M059J (cell line): ENCODE measurements at places on chromosomes 12 and 14.

- peak; percentile 98 for DNase-seq
Measured at GRCh38 chr12:3122841-3123678, 45.9 kb downstream of the TSPAN9 start.

- no peak for DNase-seq
Measured at GRCh38 chr14:29861996-29862395, 65.7 kb downstream of the PRKD1 start.

GRCh38 chr12:91274916-91275315, 92.3 kb upstream of the DCN start:
- DNase-seq, result peak; percentile 28

DNA sequence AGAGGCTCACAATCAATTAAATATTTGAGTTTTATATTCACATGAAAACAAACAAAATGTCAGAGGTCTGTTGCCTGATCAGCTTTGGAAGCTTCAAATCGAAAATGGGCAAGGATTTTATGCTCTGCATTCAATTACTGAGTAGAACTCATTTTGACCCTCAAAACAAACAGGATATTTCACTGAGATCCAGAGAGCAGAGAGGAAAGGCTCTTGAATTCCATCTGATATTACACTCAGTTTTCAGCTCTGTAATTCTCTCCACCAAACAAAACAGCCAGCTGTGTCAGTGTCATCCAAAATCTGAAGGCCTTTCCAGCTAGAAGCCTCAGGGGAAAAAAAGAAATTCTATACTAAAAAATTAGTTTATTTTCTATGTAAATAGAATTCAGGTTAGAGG, 128.6 kb upstream of the FLRT2 start:
- DNase-seq, result no peak

GRCh38 chr12:118783703-118784102, 197.6 kb upstream of the SRRM4 start:
- no peak for DNase-seq

DNA sequence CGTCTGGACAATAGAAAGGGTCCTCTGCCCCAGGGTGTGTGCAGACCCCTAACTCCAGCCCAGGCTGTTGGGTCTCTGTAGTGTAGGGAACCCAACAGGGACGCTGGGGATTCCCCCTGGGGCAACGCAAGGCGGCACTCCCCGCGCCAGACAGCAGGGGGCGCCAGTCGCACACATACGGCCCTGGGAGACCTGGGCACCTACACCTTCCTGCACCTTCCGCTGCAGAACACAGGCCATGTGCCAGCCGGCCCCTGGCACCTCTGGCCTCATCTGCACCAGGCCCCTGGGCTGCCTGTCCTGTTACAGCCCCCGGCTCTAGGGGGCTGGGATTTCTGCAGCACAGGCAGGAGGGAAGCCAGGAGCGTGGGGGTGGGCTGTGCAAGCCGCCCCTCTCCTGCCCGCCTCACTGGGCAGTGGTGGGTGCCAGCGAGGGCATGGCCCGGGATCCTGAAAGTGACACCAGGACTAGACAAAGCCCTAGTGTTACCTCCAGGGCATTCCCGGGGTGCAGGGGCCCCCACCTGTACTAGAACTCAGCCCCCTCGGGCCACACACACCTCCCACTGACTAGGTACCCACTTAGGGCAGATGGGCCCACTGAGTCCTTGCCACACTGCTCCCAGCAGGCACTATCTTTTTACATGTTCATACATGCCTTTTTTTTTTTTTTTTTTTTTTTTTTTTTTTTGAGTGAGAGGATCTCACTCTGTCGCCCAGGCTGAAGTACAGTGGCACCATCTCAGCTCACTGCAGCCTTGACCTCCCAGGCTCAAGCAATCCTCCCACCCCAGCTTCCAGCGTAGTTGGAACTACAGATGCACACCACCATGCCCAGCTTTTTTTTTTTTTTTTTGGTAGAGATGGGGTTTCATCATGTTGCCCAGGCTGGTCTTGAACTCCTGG, 37.5 kb downstream of the CCNK start:
- DNase-seq, result peak; percentile 53

- peak; percentile 61 for DNase-seq
Measured at GRCh38 chr12:111359231-111359913, 9.5 kb downstream of the PHETA1 start.

- no peak for DNase-seq
Measured at GRCh38 chr12:75632442-75632841, 121.0 kb upstream of the KRR1 start.

GRCh38 chr12:38154096-38155019, 162.2 kb upstream of the ALG10B start:
- no peak for DNase-seq
